Heart right ventricle (tissue), 16 donors: ENCODE measurements at places on chromosomes 6 and 20. TPM values are rescaled to one million over a fixed set of nuclear protein-coding genes. Genes with fewer than 3 reads are reported as not detected.
A peak's percentile ranks its signal among the peaks of the same experiment; 100 is the strongest.

Gene LY6G6F
- not detected for total RNA-seq

- DNase-seq: no peak
Observed at GRCh38 chr6:121951123-121951522, 448.3 kb upstream of the HSF2 start.

- DNase-seq: peak; percentile 41
Observed at GRCh38 chr20:23340524-23340923, 10.1 kb upstream of the NXT1 start.

Gene SPEF1
- not detected for total RNA-seq

- DNase-seq: peak; percentile 43
Observed at GRCh38 chr6:6781172-6781872, 192.8 kb downstream of the LY86 start.

DNA sequence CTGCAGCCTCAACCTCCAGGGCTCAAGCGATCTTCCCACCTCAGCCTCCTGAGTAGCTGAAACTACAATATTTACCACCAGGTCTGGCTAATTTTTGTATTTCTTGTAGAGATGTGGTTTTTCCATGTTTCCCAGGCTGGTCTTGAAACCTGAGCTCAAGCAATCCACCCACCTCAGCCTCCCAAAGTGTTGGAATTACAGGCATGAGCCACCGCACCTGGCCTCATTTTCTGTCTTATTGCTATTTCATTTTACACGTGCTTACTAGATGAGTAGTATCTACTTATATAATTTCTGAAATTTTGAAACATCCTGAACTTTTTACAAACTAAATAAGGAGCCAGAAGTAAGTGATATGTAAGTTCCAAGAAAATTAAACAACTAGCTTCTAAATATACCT, 34.6 kb downstream of the CLIC5 start:
- DNase-seq: no peak
